ENCODE measurements at places on chromosomes 11 and 22. TPM values are rescaled to one million over a fixed set of nuclear protein-coding genes. Genes with fewer than 3 reads are reported as not detected.
A peak's percentile ranks its signal among the peaks of the same experiment; 100 is the strongest.

DNA sequence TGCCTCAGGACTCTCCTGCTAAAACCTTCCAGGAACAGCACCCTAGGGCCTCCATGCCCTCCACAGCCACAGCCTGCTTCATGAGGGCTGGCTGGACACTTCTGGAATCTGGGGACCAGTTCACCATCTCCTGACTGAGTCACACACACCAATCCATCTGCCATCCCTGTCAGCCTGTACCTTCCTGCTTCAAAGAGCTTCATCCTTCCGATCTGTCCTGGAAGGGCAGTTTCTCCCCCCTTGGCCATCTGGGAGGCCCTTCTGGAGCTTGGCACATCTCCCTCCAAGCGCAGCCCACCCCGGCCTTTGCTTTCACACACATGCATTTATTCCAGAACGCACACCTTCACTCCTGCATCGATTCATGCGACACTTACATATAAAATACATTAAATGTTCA is 13.0 kb downstream of the APBB1 start:
- DNase-seq = peak; percentile 81

- DNase-seq = no peak
Observed at GRCh38 chr11:30049214-30049613, 32.4 kb upstream of the KCNA4 start.

DNA sequence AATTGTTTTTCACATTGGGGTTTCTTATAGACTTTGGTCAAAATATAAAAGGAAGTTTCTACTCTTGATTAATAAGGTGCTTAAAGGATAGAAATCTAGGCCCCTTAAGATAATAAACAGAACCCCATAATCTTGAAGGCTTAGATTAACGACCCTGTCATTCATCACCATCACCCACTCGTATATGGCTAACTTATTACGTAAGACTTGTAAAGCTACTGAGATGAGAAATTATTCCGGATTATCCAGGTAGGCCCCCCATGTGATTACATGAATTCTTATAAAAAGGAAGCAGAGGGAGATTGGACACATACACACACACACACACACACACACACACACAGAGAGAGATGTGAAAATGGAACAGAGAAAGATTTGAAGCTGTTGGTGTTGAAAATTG is 1489.2 kb upstream of the TENM4 start:
- DNase-seq = no peak

- DNase-seq = no peak
Observed at GRCh38 chr11:118927554-118928100, 1.9 kb upstream of the BCL9L start.

- DNase-seq = peak; percentile 9
Observed at GRCh38 chr11:2097998-2098690, 41.0 kb downstream of the IGF2 start.

- DNase-seq = no peak
Observed at GRCh38 chr11:5689551-5689983, at the start of gene TRIM22. TSS of gene TRIM22 (plus strand) at chr11:5689790. CDS start at chr11:5696233, 6,443 bp downstream.

DNA sequence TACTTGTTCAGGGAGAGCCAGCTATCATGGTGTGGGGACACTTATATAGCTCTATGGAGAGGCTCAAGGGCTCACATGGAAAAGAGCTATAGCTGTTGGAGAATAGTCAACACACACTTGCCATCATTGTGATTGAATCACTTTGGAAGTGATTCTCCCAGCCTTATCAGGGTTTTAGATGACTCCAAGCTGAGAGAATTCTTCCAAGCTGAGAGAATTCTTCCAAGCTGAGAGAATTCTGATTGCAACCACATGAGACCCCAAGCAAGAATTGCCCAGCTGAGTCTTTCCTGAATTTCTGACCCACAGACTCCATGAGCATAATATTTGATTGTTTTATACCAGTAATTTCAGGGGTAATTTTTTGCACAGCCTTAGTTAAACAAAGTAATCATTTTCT is 1318.3 kb upstream of the RAG2 start:
- DNase-seq = no peak

DNA sequence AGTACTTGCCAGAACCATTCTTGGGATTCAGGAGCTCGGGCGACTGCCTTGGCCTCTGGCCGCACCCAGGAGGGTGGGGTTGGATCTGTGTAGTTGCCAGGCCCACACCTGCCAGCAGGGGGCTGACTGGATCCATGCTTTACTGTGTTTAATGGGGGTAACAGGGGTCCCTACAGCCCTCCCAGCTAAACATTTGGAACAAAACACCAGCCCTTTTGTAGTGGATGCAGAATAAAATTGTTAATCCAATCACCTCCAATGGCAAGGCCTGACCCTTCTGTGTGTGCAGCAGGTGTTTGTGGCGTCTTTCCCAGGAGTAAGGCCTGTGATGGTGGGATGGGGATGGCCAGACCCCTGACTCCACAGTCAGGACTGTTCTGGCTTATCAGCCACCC is 22.5 kb downstream of the SUN2 start:
- DNase-seq = peak; percentile 73

GRCh38 chr11:285021-285893 is 3.7 kb upstream of the PGGHG start:
- DNase-seq = no peak

DNA sequence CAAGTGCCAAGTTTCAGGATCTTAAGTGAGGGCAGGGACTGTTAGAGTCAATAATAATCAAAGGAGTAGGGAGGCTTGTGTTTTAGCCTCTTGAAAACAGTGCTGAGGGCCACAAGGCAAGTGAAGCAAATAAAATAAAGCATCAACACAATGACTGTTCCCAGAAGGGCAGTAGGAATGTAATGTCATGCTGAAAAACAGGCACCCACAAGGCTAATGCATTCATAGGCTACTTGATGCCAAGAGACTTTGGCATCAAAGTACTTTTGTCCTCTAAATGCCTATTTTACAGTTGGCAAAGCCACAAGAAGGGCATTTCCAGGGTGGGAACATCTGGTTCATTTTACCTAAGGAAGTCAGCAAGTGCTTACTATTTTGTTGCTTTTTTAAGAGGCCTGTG is 22.9 kb downstream of the RAB39A start:
- no peak for DNase-seq

DNA sequence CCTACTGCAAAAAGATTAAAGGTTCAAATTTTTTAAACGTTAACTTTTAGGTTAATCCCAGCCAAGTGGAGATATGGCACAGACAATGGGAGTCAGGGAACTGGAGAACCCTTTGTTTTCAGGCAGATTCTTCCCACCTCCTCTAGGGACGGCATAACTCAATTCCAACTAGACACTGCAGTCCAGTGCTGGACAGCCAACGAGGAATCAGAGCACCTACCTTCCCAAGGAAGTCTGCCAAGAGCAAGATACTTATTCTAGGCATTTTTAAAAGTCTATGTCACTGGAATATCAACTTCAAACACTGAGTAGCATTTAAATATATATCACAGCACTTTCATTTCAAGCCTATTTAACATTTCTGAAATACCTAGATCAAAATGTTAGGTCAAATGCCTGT is 7.3 kb downstream of the CADM1 start:
- no peak for DNase-seq

DNA sequence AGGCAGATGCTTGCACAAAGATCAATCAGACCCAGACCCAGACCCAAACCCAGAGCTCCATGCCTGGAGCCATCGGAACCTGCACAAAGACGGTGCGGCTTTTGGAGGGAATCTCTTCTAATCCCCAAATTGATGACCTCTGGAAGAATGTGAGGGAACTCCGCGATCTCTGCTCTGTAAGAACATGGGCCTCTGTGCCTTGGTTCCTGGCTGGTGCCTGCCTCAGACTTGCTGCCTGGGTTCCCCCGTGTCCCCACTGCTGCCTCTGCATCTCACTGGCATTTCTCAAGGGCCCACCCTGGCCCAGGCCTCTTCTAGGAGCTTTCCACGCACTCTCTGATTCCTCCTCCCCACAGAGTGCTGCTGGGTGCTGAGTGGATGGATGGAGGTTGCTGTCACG is 1044.4 kb downstream of the TBC1D22A start:
- DNase-seq = no peak

NXPE1 gene
- not detected for total RNA-seq

ACRV1 gene
- 1.2 TPM for total RNA-seq

NRIP3 gene
- 10.8 TPM for total RNA-seq

LRRN4CL gene
- total RNA-seq = 0.32 TPM

MS4A8 gene
- not detected for total RNA-seq

SPTBN2 gene
- 259 TPM for total RNA-seq

HMOX1 gene
- total RNA-seq = 12.5 TPM

CBL gene
- 33.4 TPM for total RNA-seq

ISX gene
- not detected for total RNA-seq

IL17REL gene
- not detected for total RNA-seq

DGCR8 gene
- total RNA-seq = 32.2 TPM
